Iris pigment epithelial cell (primary cell): ENCODE measurements at places on chromosomes 13 and 19.
A peak's percentile ranks its signal among the peaks of the same experiment; 100 is the strongest.

- no peak for DNase-seq
Observed at GRCh38 chr13:81142306-81142999, 801.5 kb upstream of the SPRY2 start.

- DNase-seq, result no peak
Observed at GRCh38 chr13:111303559-111303958, 16.9 kb upstream of the TEX29 start.

GRCh38 chr13:105446197-105446596 is 1089.3 kb downstream of the EFNB2 start:
- peak; percentile 60 for DNase-seq

GRCh38 chr19:3944018-3944721 is 11.3 kb downstream of the NMRK2 start:
- no peak for DNase-seq

GRCh38 chr13:97621631-97622030 is 187.7 kb downstream of the RAP2A start:
- DNase-seq, result no peak

- DNase-seq, result peak; percentile 53
Observed at GRCh38 chr19:41064974-41065569, 23.2 kb upstream of the CYP2A13 start.

- DNase-seq, result no peak
Observed at GRCh38 chr13:24893863-24894262, 129.9 kb downstream of the RNF17 start.

DNA sequence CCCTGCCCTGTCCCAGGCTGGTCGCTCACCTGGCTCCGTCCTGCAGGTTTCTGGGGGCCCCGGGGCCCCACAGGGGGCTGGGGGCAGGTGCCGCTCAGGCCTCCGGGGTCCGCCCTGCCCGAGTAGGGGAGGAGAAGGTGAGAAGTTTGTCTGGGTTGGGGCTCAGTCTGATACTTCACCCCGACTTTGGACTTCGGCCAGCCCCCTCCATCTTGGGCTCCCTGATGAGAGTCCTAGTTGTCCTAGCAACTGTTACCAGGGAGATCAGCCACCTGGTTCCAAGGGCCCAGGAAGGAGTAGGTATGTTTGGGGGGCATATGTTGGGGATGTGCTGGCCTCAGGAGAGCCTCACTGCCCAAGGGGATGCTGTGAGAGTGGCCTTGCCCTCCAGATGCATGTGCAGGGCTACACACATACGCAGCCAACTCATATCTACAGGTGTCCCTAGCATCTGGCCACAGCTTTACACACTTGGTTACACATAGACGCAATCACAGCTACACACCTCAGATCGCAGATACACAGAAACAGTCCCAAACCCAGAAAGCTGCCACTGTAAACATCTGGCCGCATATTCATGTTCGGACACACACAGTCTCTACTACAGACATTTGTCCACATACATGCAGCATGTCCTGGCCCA is 3.4 kb downstream of the NUMBL start:
- DNase-seq, result no peak

- peak; percentile 52 for DNase-seq
Observed at GRCh38 chr13:32134241-32135055, 102.9 kb downstream of the FRY start.

- DNase-seq, result peak; percentile 53
Observed at GRCh38 chr19:49019242-49019932, 2.5 kb upstream of the LHB start.

- peak; percentile 22 for DNase-seq
Observed at GRCh38 chr19:11420429-11421370, 1.6 kb upstream of the RGL3 start.

DNA sequence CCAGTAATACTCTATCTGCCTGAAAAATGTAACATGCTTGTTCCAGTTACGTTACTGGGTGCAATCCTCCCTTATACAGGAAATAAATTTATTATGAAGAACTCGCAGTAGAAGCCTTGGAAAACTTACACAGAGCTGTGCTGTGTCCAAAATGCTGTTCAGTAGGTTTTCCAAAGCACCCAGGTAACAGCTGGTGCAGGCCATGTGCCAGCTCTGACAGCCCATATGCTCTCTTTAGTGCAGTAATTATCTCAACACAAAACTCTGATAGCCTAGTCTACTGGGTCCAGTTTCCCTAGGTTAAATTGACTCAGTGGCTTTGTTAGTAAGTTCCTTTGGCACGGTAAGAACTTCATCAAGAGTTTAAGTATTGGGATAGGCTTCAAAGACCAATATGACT is 120.7 kb upstream of the OBI1 start:
- DNase-seq, result no peak

GRCh38 chr13:106213028-106213757 is 322.3 kb downstream of the EFNB2 start:
- no peak for DNase-seq

DNA sequence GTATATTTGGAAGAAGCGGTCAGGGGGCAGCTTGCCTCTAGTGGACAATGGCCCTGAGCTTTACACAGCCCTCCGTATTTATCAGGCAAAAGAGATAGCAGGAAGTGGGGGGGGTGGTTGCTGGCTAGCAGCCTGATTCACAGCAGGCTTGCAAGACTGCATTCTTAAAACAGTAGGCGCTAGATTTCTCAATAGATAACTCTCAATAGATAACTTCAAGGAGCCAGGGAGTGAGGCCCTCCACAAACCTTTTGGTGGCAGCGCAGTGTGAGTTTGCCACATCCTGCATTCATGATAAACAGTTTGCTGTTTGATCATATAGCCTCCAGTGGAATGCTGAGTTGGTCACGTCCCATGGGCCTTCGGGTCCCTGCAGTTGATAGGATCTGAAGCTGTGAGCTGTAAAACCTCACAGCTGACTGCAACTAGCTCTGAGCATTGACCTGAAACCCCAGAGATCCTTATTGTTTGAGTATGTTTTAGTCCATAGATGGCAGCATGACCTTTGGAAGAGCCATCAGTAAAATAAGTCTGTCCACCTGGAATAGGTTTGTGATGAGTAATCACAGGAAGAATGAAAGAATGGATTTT is 12.2 kb downstream of the FPR3 start:
- peak; percentile 48 for DNase-seq

- no peak for DNase-seq
Observed at GRCh38 chr19:14442891-14443631, 10.0 kb downstream of the PKN1 start.
